ENCODE measurements at places on chromosomes 5 and 9.

- DNase-seq, result no peak
Observed at GRCh38 chr9:111349766-111350165, 19.7 kb upstream of the OR2K2 start.

DNA sequence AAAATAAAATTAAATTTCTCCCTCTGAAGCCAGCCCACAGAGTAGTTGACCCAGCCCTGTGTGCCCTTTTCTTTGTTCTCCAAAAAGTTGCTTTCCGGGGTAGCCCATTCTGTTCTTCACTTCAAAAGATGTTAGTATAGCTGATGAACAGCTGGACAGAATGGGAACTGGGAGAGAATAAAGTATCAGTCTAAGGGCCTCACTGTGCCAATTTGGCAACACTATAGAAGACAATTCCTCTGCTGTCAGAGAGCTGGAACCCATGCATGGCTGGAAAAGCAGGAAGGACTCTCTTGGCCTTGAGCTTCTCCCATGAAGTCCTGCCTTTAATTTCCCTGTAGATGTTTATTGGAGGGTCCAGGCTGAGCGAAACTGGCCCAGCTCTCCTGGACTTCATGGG lies 11.0 kb upstream of the TNFSF8 start:
- no peak for DNase-seq

GRCh38 chr9:112473986-112474385 lies 12.6 kb upstream of the KIAA1958 start:
- DNase-seq, result no peak

DNA sequence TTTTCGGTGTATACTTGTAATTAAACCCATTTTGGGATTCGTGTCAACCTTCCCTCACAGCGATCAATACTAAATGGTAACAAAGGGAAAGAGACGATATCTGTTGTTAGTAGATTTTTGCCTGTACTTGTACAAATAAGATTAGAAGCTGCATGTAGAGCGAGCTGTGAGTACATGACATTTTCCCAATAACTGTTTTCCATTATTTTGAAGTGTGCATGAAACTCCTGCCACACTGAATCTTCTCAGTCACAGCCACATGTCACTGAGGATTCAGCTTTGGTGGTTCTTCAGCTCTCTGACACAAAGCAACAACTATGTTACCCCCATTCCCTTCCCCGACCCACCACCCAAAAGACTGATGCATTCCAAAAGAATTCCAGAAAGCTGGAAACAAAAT lies 685.6 kb downstream of the EFNA5 start:
- no peak for DNase-seq

- DNase-seq, result no peak
Observed at GRCh38 chr9:12770261-12770660, 4.6 kb upstream of the LURAP1L start.

All from stimulated activated CD4-positive, alpha-beta T cell treated with anti-CD3 and anti-CD28 coated beads, Interleukin-1b, Interleukin-23, amount 100 ng/mL, for 1 hour (primary cell).